Spinal cord (tissue), 10 donors: ENCODE measurements at places on chromosomes 1 and 21. TPM values are rescaled to one million over a fixed set of nuclear protein-coding genes. Genes with fewer than 3 reads are reported as not detected.
A peak's percentile ranks its signal among the peaks of the same experiment; 100 is the strongest.

DNA sequence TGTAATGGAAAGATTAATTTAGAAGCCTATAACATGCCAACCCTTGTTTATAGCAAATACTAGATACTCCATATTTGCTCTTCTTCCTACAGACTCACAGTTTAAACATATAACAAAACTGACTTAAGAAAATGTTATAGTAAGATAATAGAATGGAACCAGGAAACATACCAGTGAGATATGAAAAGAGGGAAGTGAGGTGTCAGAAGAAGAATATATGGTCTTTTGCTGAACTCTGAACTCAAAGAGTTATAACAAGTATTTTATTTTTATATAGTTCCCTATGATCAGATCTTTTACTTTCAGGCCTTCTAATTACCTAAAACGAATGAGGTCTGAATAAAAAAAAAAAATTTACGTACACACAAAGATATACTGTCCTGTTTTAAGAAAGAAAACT is 20.9 kb downstream of the TMED5 start:
- no peak overlapping the region for H3K27ac ChIP-seq
- H3K4me1 ChIP-seq: no peaks in the 10 kb centered on the region
- H3K27me3 ChIP-seq: no peaks in the 10 kb centered on the region
- H3K36me3 ChIP-seq: peaks cover 11% of the 10 kb centered on the region

DNA sequence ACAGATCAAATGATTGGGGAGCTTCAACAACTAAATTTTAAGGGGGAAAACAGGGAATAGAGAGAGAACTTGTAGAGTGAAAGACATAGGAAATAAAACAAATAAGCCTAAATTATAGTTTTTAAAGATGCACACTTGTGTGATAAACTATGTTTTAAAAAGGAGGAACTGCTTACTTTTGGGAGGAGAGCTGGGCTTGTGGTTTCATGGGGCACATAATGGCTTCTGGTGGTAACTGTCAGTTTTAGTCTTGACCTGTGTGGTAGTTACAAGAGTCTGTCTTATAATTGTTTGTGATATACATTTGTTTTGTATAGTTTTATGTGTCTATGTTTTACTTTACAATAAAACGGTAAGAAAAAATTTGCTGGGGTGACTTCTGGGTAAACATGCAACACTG is 165.3 kb downstream of the COL24A1 start:
- no peaks in the 10 kb centered on the region for H3K4me1 ChIP-seq
- H3K27ac ChIP-seq: no peak overlapping the region
- no peaks in the 10 kb centered on the region for H3K27me3 ChIP-seq
- no peak overlapping the region for H3K4me3 ChIP-seq
- no peak for DNase-seq

GRCh38 chr1:29984862-29985605 is 738.4 kb downstream of the MATN1 start:
- DNase-seq: no peak
- peaks cover 6% of the 10 kb centered on the region for H3K4me1 ChIP-seq
- no peaks in the 10 kb centered on the region for H3K36me3 ChIP-seq
- H3K4me3 ChIP-seq: no peak overlapping the region
- H3K27me3 ChIP-seq: no peaks in the 10 kb centered on the region

DNA sequence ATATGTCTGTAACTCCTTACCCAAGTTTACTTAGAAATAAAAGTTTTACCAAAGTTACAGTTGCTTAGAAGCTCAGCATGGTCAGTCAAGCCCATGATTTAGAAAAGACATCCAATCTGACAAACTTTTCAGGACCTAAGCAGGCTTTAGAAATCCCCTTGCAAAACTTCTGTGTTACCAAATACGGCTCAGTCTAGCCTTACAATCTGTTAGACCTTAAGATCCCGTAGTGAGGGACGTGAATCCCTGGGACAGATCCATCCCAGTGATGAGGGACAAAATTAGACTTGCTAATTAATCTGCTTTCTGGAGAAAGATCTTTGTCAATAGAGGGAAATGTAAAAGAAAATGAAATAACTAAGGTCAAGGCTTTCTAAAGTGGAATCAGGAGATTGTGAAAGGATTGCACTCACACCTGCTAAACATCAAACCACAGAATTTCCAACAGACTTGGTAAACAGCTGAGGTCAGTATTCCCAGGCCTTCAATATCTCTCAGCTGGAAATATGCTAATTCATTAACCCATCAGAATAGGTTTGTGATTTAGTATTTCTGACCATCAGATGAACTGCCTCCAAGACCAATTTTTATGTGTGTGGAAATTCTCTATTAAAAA is 375.3 kb downstream of the DUSP10 start:
- no peak for DNase-seq
- H3K27me3 ChIP-seq: no peaks in the 10 kb centered on the region
- no peaks in the 10 kb centered on the region for H3K36me3 ChIP-seq
- H3K4me3 ChIP-seq: no peak overlapping the region
- no peak overlapping the region for H3K27ac ChIP-seq

GRCh38 chr1:35850051-35850450 is 33.0 kb upstream of the AGO1 start:
- DNase-seq: no peak
- no peak overlapping the region for H3K4me3 ChIP-seq
- H3K27me3 ChIP-seq: no peaks in the 10 kb centered on the region
- peaks cover 28% of the 10 kb centered on the region for H3K36me3 ChIP-seq

DNA sequence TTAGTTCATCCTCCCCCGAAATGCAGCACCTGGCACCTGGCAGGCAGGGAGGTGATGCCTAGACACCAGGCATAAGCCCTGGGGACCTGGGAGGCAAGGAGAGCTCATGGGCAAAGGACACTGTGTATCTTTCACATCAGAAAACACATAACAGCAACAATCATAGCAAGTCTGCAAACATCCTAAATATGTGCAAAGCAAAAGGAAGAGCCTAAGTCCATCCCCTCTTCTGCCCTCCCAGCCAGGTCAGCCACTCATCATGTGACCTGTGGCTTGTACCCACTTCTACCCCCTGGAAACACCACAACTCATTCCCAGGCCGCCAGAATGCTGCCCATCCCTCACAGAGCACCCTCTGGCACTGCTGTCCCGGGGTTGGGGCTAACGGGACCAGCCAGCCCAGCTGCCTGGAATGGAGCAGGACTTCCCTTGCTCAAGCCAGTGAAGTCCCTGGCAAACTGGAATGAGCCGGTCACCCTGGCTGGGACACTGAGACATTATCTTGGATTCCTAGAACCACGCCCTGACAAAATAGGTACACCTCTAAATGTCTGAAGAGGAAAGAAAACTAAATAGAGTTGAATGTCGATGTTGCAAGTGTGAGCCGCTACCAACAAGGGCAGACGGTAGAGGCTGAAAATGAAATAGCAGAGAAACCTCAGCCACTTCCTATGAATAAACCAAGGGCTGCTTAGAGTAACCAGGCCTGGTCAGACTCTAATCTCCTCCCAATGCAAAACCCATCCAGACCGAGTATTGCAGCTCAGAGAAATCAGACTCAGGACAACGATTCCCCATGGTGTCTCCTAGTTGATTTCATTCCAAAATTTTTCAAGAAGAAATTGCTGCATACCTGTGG is 29.4 kb downstream of the TMPRSS2 start:
- H3K27me3 ChIP-seq: no peaks in the 10 kb centered on the region
- H3K27ac ChIP-seq: peak overlapping the region; percentile 71
- H3K4me3 ChIP-seq: no peak overlapping the region
- peaks cover 31% of the 10 kb centered on the region for H3K4me1 ChIP-seq
- no peak for DNase-seq

Gene HRNR
- total RNA-seq: not detected

Gene GCSAML
- total RNA-seq: 0.11 TPM
